ENCODE measurements at places on chromosomes 7 and 10.

- DNase-seq: no peak
These were observed 28.3 kb downstream of the NRP1 start for GRCh38 chr10:33306126-33306525.

GRCh38 chr10:31769564-31769963, 159.1 kb downstream of the ARHGAP12 start:
- no peak for DNase-seq

DNA sequence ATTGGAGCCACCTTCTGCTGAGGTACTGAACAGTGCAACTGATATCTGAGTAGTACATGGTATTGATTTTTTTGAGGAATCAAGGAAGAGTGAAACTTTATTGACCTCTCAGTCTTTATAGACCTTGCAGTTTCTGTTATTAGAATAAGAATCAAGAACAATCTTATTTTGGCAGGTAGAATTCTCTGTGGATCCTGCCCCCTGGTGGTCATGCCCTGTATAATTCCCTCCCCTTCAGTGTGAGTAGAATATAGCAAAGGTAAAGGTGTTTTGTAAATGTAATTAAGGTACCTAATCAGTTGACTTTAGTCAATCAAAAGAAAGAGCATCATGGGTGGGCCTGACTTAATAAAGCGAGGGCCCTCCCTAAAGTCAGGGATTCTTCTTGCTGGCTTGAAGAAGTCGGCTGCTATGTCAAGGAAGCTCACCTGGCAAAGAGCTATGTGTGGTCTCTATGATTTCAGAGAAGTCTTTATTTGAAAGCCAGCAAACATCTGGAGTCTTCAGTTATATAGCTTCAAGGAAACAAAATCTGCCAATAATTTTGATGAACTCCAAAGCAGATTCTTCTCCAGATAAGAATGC, 142.8 kb downstream of the LSM5 start:
- peak; percentile 46 for DNase-seq

DNA sequence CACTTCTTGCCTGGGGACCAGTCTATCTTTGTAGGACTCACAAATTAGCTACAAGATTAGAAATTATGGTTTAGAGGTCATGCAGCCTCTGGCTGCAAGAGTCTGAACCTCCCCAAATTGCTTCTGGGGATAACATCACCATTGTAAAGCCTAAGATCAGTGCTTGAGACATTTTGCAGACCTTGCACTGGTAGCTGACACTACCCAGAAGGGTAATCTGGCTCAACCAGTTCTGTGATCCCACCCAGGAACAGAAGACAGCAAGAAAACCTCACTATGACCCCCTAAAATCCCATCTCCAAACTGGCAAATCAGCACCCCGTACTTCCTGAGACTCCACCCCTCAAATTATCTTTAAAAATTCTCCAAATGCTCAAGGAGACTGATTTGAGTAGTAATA, 58.2 kb upstream of the CDK13 start:
- DNase-seq: no peak

GRCh38 chr7:128740996-128741395, 1.8 kb downstream of the CALU start:
- DNase-seq: no peak

GRCh38 chr10:114821915-114822443, 399 bp downstream of the FHIP2A start:
- DNase-seq: peak; percentile 60

DNA sequence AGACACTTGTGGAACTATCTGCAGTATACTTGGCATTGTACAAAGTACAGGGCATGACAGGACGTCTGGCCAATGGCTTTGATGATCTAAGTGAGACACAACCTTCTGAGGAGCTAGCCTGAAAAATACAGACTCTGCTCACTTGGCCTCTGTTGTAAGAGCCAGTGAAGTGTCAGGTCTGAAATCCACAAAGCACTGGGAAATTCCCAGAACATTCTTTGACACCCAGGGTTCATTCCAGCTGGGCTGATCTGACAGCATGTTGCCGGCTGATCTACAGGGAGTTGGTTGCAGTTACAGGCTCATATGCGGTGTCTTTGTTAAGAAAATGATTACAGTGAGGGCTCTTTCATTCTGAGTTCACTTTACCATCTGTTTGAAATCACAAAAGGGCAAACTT, 354.6 kb downstream of the PHF14 start:
- DNase-seq: no peak

GRCh38 chr10:124012066-124012465, 81.3 kb downstream of the CHST15 start:
- no peak for DNase-seq

GRCh38 chr10:116444527-116445142, 17.0 kb downstream of the PNLIPRP3 start:
- DNase-seq: peak; percentile 62

- DNase-seq: no peak
These were observed 161.2 kb downstream of the GRK5 start for GRCh38 chr10:119368581-119368980.

DNA sequence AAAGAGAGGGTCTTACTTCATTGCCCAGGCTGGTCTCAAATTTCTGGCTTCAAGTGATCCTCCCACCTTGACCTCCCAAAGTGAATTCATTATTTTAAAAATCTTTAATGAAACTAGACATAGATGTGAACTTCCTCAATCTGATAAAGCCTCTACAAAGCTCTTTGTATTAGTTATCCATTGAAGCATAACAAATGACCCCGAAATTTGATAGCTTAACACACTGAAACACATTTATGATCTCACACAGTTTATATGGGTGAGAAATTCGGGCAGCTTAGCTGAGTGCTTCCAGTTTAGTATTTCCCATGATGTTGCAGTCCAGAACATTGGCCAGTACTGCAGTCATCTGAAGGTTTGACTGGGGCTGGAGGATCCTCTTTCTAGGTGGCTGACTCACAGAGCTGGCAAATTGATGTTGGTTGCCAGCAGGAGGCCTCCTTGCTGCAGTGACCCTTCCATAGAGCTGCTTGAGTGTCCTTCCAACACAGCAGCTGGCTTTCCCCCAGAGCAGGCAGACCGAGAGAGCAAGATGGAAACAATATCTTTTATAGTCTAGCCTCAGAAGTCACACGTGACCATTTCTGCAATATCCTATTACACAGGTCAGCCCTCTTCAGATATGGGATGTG, 16.6 kb upstream of the WNT8B start:
- DNase-seq: no peak

GRCh38 chr10:59684006-59684405, 25.6 kb downstream of the SLC16A9 start:
- no peak for DNase-seq

DNA sequence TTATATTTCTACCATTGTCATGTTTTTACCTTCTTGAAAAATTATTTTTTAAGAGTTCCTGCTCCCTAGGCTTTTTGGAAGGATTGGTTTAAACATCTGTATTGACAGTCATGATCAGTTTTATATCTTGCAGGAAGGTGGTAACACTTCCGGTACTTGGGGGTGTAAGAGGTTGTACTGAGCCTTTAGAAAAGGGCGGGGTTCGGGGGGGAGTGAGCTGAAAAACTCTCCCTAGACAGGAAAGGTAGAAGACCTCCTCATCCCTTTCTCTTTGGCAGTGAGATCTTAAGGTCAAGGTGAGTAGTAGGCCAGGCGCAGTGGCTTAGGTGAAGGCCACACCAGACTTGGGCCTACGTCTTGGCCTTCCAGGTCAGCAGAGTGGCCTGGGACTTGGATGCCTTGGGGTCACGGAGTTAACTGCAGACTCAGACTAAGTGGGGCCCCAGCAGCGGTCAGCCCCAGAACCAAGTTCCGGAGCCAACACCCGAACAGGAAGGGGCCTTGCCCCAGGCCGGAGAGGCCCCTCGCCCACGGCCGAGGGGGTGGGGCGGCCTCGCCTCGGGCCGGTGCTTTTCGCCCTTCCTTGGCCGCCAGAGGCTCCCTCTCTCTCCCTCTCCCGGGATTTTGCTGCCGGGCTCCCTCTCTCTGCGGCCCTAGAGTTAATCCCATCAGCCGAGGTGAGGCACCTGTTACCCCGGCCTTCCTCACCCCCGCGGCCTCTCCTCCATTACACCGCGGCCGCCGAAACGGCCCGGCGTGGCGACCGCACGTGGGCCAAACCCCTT, at the start of gene PPP1R9A:
PPP1R9A (plus strand) TSS at position 569 of the 785 bp plus-strand sequence. CDS start 2,520 bp downstream, outside the sequence.
- DNase-seq: peak; percentile 53

- DNase-seq: no peak
These were observed 105.7 kb downstream of the HOXA1 start for GRCh38 chr7:26989897-26990670.

DNA sequence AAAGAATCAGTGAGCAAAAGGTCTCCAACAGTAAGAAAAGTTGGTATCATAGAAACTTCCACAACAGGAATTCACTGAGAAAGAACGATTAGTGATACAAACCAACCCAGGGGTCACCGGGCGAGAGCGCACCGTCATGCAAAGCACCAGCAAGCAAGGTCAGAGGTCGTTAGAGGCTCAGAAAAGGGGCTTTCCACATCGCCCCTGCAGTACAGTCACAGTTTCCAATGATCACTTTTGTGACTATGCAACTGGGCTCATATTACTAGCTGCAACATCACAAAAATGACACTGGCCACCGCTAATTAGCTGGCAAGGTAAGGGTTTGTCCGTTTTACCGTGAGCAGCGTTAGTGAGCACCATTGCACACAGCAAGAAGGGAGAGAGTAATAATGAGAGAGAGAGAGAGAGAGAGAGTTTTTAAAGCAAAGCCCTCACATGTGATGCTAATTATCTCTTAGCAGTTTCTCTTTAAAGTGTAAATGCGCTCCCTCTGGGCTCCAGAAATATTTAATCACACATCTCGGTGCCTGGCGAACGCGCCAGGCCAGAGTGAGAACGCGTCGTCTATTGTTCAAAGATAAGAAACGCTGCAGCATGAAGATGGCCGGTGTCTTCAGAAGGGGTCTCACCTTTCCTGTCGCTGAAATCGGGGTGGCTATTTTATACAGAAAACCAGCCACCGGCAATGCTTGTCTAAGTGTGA, 237.5 kb downstream of the DNAJB6 start:
- DNase-seq: no peak

DNA sequence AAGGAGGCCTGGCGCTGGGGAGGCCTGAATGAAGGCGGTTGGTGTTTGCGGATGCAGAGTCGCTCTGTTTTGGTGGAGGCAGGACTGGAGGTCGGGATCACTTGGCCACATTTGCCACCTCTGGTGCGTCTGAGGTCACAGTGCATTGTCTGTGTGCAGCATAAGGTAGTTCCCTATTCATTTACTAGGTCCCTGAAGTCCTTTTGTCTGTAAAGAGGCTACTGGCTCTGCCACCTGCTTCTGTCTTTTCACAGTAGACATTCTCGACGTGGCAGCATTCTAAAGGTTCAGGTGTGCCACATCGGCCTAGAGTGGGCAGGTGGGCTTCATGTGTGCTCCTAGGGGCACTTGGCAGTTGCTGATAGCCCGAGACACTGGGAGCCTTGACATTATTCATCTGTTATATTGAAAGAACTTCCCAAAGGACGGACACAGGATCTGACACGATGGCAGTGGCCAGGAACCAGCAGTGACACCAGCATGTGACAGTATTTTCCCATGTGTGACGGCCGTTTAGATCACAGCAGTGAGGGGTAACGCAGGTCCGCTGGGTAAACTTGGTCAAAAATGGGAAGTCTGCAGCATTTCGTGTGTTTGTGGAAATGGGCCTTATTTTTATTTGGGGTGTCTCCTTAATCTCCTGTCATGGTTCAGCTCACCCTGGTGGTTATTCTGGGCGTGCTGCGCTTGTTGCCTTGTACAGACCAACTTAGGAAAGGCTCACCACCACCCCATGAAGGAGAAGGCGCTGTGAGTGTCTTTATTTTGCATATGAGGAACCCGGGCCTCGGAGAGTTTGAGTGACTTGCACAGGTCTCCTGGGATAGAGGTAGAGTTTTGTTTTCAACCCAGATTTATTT, 5.9 kb downstream of the MGMT start:
- no peak for DNase-seq

DNA sequence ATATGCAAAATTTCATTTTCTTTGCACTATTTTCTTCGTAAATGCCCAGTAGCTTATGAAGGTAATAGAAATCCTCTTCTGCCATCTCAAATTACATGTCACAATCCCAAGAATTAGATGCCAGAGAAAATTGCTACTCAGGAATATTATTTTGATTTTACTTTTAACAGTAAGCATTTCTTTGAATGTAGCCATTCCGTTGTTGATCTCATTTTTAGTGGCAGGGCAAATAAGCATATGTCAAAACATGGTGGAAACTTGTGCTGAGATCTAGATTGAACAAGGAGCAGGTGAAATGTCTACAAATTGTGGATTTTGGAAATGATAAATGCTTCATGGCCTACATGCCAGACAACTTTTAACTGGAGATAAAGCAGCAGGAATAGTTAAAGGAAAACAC, 291.8 kb downstream of the SDHAF3 start:
- no peak for DNase-seq

- no peak for DNase-seq
These were observed 50.4 kb downstream of the CCNY start for GRCh38 chr10:35386594-35387174.

DNA sequence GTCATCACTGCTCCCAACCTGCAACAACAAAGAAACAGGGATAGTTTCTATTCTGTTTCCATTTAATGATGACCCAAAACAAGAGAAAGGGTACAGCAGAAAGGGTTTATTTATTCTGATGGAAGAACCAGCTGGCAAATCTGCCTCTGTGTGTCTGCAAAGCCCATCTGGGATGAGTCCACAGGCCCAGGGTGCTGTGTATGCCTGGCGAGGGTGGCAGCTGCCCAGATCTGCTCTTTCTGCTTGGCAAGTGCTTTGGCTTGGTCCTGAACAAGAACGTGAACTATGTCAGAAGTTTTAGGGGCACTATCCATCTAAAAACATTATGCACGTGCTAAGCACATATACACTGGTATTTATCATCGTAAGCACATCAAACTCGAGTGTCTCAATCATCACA, 333.8 kb downstream of the CXCL12 start:
- DNase-seq: no peak

DNA sequence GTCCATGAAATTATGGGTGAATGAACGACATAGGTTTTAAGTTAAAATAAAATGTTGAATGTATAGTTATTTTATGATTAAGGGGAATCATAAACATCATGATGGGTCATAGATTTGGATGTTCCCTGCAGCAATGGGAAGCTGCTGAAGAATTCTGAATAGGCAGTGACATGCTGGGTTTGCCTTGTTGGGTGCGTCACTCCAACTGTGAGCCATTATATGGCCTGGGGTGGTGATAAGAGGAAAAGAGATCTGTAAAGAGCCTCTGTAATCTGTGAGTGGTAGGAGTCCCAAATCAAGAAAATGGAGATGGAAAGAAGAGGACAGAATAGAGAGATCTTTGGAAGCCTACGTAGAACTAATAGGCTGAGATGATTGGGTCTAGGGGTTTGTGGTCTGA, 58.1 kb upstream of the GPR26 start:
- no peak for DNase-seq

GRCh38 chr7:37032258-37032601, 307.9 kb upstream of the AOAH start:
- DNase-seq: no peak

- no peak for DNase-seq
These were observed 445.1 kb downstream of the PLXNA4 start for GRCh38 chr7:132131196-132131595.

GRCh38 chr7:3019801-3020200, 23.9 kb downstream of the CARD11 start:
- no peak for DNase-seq
